MV-4-11 (cell line): ENCODE measurements at places on chromosomes 3 and 15.
A peak's percentile ranks its signal among the peaks of the same experiment; 100 is the strongest.

DNA sequence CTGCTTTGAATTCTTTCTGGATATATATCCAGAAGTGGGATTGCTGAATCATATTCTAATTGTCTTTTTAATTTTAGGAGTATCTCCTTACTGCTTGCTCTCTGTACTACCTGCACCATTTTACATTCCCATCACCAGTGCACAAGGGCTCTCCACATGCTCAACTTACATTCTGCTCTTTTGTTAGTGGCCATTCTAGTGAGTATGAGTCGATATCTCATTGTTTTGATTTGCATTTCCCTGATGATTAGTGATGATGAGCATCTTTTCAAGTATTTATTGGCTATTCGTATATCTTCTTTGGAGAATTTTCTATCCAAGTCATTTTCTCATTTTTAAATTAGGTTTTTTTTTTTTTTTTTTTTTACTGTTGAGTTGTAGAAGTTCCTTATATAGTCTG lies 29.5 kb downstream of the PFN2 start:
- no peak for DNase-seq

DNA sequence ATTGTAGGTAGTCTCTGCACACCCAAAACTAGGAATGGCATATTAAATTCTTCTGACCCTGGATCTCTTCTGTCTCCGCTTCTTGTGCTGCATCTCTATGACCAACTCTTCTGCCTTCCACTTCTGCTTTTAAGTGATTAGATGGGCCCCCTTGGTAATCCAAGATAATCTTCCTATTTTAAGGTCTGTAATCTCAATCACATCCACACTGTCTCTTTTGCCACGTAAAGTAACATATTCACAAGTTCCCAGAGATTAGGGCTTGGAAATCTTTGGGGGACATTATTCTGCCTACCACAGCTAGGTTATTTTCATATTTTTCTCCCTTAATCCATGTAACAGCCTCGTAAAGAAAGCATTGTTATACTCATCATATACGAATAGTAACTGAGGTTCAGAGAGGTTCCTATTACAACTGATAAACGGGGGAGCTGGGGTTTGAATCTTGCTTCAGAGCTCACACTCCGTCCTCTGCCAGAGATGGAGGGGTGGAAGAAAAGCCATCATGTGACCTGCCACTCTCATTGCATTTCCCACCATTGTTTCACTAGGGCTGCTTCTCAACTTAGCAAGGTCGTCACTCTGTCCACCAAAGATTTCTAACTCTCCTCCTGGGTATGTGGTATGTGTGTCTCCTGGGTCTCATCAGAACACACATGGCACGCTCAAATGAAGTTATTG lies 6.6 kb upstream of the CD47 start:
- peak; percentile 73 for DNase-seq

DNA sequence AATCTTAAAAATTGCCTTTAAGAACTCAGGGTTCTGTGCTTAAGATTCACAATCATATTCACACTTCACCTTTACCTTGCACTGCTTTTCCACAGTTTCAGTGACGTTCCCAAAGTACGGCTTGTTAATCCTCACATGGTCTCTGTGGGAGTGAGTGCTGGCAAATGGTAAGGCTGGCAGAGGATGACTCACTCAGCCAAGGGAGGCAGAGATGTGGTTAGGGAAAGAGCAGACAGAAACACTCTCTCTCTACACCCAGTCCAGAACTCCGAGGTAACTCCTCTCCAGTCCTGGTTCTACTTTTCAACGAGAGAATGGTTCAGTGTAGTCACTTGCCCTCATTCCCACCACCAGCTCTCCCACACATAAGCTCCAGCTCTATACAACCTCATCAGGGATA lies 33.1 kb downstream of the RASGRP1 start:
- no peak for DNase-seq

DNA sequence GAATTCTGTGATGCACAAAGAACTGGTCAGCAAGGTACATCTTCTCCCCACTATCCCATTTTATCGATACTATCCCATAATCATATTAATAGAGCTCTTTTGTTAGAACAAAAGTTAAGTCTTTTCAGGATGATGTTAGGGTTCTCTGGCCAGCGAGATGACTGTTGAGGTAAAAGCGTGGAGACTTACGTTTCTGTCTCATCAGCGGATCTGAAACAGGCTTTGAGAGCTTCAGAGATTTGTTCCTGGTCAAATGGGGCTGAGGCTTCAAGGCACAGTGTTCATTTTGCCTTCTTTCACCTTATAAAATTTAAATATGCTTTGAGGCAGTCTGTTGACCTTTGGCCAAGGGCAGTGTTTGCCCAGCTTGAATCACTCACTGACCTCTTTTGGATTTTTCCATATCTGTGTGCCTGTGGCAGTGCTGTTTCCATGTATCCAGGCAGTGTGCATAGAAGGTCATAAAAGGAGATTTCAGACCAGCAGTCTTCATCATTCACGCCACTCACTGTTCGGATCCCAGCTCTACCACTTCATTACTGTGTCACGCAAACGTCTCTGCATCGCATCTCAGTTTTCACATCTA lies 3.1 kb downstream of the ADAMTSL3 start:
- DNase-seq: no peak

DNA sequence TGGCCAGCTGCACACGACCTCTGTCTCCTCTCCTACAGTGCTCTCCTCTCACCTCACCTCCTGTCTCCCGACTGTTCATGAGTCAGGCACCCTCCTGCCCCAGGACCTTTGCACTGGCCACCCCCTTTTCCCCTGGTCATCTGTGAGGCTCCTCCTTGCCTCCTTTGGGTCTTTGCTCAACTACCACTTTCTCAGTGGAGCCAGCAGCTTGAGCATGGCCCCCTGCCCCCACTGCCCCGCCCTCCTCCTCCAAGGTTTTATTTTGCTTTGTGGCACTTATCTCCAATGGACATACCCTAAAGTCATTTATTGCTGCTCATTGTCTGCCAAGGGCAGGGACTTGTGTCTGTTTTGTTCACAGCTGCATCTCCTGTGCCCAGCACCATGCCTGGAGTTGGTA lies 64.3 kb downstream of the MGLL start:
- no peak for DNase-seq

GRCh38 chr3:58690490-58690889 lies 23.9 kb upstream of the FAM3D start:
- no peak for DNase-seq

- DNase-seq: no peak
Observed at GRCh38 chr3:88963003-88963402, 144.4 kb upstream of the EPHA3 start.

GRCh38 chr3:157148196-157148889 lies 11.6 kb downstream of the CCNL1 start:
- no peak for DNase-seq

GRCh38 chr15:40843885-40844695 lies at the start of gene SPINT1:
Gene SPINT1 (plus strand): TSS chr15:40844048. CDS start chr15:40844555, 507 bp downstream.
- no peak for DNase-seq

DNA sequence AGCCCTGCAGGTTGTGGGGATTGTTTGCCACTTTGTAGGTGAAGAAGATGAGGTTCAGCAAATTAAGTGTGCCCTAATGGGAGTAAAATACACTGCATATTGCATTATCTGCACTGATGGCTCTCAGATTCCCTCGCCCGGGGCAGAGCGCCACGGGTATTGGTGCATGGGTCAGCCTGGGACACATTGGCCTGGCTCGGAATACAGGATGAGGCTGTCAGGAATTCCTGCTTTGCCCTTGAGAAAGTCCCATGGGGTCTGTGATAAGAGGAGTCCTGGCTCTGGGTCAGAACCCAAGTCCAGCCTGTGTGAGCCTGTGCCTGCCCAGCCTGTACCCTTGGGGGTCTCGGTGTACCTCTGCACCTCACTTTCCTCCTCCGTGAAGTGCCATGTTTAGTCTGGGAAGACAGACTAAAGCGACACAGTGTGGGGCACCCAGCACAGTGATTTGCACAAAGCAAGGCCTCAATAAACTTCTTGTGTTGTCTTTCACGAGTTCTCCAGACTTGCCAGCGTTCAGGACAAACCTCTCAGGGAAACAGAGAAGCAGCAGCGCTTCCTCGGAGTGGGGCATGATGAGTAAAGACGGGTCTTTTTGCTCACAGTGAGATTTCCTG lies 107.6 kb downstream of the LRRK1 start:
- no peak for DNase-seq

DNA sequence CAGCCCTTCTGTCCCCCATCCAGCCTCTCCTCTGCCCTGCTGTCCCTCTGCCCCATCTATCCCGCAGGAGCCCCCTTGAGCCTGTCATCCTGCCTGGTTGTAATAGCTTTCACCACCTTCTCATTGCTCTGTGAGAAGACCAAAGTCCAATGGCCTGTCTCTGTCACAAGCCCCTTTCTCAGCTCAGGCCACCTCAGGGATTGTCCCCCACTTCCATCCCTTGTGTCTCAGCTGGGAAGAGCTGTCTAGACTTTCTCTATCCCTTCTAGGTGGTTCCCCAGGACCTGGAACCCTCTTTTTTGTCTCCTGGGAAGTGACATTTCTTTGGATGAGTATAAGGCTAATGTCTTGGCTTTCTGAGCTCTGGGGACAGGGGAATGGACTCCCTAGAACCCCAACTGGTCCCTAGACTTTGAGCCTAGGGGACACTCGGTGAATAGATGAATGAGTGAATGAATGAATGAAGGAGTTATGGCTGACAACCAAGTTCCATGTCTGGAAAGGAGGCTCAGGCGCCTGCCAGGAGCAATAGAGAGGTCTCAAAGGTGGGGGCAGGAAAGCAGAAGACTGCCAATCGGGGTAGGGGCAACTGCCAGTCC lies 849 bp upstream of the PRKCD start:
- no peak for DNase-seq

- peak; percentile 42 for DNase-seq
Observed at GRCh38 chr15:90141646-90142045, 39.4 kb upstream of the IDH2 start.

DNA sequence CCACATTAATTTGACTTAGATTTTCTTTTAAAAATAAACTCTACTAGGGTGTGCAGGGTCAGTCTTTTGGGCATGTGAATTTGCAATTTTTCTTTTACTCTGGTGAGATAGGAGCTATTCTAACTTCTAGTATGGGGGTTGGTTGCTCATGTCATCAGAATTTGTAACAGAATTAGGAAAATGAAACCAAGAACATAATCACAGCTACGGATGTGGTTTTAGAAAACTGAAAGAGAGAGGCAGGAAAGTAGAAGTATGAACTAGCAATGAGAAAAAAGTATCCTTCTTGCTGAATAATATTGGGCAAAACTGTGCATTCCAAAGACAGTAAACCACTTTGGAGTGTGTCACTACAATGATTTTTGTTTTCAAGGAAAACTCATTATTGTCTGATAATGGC lies 43.3 kb downstream of the ADPGK start:
- DNase-seq: peak; percentile 68

DNA sequence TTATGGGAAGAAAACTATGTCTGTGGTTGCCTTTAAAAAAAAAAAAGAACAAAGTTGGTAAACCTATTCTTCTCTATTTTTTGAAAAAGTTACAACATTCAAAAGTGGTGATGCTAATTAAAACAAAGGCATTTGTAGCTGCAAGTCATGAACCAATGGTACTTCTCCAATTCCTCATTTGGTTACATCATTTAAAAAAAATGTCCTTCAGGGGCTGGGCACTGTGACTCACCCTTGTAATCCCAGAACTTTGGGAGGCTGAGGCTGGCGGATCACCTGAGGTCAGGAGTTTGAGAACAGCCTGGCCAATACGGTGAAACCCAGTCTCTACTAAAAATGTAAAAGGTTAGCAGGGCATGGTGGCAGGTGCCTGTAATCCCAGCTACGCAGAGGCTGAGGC lies 574.6 kb downstream of the VGLL3 start:
- DNase-seq: peak; percentile 13

DNA sequence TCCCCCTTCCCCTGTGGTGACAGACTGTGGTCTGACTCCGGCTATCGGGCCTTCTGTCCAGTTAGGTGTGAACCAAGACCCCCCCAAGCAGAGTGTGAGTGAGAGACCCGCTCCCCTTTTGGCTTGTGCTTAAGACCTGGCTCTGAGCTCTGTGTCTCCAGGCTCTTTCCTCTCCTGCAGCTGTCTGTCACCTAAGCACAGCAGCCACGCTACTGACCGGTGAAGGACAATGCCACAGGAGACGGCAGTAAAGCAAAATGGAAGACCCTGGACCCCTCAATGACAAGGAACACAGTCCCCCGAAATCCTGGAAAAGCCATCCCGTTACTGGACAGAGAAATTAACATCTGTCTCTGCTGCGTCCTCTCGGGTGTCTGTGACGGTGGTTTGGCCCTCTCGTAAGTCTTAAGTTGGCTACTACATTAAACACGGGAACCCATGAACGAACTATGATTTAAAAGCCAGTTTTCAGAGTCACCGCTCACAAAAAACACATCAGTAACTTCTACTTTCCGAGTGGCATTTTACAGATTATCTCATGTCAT lies 53.7 kb downstream of the CHSY1 start:
- no peak for DNase-seq

DNA sequence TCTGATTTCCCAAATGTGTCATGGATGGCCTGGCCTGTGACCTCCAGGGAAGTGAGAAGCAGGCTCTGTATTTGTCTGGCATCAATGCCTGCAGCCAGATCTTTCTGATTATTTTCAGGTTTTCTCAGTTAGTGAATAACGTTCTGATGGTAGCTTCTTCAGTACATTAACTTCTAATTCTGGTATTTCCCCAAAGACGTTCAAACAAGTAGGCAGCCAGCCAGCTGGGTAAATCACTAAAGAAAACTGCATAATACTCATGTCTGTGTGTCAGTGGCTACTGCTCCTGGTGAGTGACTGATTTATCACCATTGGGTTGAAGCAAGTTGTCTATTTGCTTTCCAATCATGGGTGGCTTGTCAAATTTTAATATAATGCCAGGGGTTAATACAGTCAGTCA lies 162.6 kb upstream of the PFN2 start:
- no peak for DNase-seq

GRCh38 chr3:42183991-42184632 lies 81.9 kb downstream of the CCK start:
- no peak for DNase-seq

DNA sequence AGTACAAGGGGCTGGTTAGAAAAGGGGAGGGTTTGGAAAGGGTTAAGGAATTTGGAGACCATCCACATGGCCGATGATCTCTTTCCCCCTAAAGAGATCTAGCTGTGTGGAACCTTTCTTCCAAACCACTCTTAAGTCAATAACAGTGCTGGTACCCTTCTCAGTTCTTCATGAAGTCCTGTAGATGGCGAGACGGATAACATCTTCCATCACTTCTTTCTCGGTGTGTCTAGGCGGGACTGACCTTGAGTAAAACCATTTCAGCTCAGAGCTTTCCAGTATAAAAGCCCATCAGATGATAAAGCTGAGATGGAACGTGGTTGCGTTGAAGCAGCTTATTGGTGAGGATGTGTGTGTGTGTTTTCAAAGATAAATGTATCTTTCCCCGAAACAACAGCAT lies 151.5 kb upstream of the BHLHE40 start:
- DNase-seq: peak; percentile 22
